ENCODE measurements at places on chromosomes 2 and 18. TPM values are rescaled to one million over a fixed set of nuclear protein-coding genes. Genes with fewer than 3 reads are reported as not detected.

The RAMP1 gene
- total RNA-seq = 230 TPM

- no peak for DNase-seq
These were observed 123.2 kb downstream of the PHLPP1 start for GRCh38 chr18:62838475-62839098.

GRCh38 chr2:239578381-239578780 is 177.6 kb upstream of the HDAC4 start:
- DNase-seq = peak; percentile 31

The NMUR1 gene
- 0.36 TPM for total RNA-seq

The CASP10 gene
- 8.1 TPM for total RNA-seq

The MBD2 gene
- 74.3 TPM for total RNA-seq

The EML4 gene
- total RNA-seq = 41.9 TPM

The TANC1 gene
- total RNA-seq = 58.3 TPM

GRCh38 chr2:34899079-34899478 is 1300.0 kb upstream of the FAM98A start:
- no peak for DNase-seq

- DNase-seq = no peak
These were observed 69.1 kb downstream of the LRRFIP1 start for GRCh38 chr2:237696461-237696860.

The ADNP2 gene
- 20.1 TPM for total RNA-seq

DNA sequence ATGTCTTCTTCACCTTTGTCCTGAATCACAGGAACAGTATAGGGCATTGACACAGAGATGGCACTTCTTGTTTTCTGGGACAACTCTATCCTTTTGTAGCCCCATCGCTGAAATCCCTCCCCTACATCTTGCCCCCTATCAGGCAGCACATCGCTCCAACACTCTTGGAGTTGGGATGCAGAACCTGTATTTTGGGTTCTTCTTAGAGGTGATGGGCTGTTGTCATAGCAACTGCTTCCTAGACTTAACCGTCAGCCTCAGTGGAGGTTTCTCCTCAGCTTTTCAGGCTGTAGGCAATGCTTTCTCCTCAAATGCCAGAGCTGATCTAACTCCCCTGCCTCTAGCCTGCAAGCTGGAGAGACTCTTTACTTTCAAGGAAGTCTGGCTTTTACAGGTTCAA is 99.9 kb upstream of the SPRED2 start:
- DNase-seq = no peak

The LOXHD1 gene
- 0.16 TPM for total RNA-seq

- DNase-seq = no peak
These were observed 525.6 kb downstream of the MBD2 start for GRCh38 chr18:53698907-53699306.

- DNase-seq = no peak
These were observed 32.5 kb upstream of the PUM2 start for GRCh38 chr2:20382965-20383810.

GRCh38 chr2:126883666-126884040 is 15.0 kb upstream of the TEX51 start:
- DNase-seq = peak; percentile 6

DNA sequence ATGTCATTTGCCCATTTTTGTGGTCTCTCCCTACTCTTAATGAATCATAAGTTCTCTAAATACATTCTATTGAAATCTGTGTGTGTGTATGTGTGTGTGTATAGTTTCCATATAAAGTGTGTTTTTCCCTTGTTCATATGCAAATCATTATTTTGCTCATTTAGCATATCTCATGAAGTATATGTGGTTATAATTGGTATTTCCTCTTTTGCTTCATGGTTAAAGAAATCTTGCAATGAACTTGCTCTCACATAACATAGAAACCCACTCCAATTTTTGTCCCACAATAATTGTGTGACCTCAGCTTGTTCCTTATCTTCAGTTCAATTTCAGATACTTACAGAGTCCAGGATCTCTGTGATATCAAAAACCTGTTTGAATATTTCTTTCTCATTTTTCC is 1.2 kb downstream of the CPO start:
- DNase-seq = no peak

GRCh38 chr2:221521233-221521845 is 50.8 kb downstream of the EPHA4 start:
- DNase-seq = no peak

DNA sequence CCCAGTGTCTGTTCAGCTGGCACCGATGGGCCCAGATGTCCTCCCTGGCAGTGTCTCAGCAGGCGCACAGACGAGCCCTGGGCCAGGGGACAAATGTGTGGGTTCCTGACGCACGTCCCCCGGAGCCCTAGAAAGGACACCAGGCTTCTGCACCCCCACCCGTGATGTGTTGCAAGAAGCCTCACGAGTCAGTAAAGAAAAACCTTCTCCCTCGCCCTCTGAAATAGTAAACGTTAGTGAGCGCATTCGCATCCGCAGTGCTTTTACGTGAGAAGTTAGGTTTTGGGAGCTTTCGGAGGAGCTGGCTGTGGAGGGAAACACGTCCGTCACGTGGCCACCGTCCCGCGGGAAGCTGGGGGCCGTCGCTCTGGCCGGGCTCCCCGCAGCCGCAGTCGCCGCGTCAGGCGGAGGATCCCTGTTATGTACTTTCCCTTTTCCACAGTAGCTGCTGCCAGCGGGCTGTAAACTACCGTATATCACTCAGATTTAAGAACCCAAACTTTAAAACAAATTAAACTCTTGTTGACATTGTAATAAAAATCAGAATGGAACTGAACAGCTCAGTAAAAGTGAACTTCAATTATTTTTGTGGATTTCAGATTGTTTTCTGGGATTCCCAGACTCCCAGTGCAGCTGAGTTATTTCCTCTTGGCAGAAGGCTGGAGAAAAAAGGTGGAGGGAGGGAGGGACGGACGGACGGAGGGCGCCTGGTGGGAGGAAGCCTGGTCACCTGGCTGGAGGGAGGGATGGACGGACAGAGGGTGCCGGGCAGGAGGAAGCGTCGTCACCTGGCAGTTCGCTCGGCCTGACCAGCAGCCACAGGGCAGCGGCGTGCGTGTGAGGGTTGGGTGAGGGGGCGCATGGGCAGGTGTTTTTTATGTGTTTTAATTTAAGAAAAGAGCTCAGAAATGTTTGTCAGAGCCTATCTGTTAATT is 112.1 kb downstream of the NFATC1 start:
- peak; percentile 93 for DNase-seq

- DNase-seq = no peak
These were observed 1389.8 kb upstream of the TMEFF2 start for GRCh38 chr2:193584522-193584938.

The PDCD1 gene
- 0.75 TPM for total RNA-seq

The C2orf15 gene
- total RNA-seq = 0.65 TPM

GRCh38 chr18:47179520-47179919 is 3.4 kb upstream of the IER3IP1 start:
- DNase-seq = no peak

The TMEM37 gene
- total RNA-seq = 11.0 TPM

- DNase-seq = peak; percentile 94
These were observed 41.1 kb downstream of the MYO7B start for GRCh38 chr2:127576433-127577207.

- no peak for DNase-seq
These were observed 1.6 kb upstream of the MARCHF4 start for GRCh38 chr2:216373896-216374295.

The PRKAG3 gene
- 1.0 TPM for total RNA-seq

DNA sequence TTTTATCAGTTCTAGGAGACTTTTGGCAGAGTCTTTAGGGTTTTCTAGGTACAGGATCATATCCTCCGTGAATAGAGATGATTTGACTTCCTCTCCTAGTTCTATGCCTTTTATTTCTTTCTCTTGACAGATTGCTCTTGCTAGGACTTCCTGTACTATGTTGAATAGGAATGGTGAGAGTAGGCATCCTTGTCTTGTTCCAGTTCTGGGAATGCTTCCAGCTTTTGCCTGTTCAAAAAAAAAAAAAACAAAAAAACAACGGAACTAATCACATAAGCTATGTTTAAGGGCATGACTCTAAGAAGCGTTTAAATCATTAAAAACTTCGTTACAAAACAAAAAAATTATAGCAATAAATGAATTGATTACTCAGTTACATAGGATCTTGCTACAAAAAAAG is 145.7 kb downstream of the NUP35 start:
- DNase-seq = no peak

The CAPN14 gene
- 0.21 TPM for total RNA-seq
